ENCODE measurements at places on chromosomes 11 and 22.

DNA sequence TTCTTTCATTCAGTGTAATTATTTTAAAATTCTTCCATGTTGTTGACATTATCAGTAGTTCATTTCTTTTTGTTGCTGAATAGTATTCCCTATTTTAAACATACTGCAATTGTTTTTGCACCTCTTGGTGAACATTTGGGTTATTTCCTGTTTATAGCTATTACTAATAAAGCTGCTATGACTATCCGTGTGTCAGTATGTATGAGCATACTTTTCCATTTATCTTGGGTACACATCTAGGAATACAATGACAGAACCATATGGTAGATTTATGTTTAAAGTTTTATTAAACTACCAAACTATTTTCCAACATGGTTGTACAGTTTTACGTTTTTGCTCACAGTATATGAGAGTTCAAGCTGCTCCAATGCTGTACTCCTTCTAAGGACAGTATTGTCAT is 22.0 kb upstream of the FIBIN start:
- no peak for DNase-seq

DNA sequence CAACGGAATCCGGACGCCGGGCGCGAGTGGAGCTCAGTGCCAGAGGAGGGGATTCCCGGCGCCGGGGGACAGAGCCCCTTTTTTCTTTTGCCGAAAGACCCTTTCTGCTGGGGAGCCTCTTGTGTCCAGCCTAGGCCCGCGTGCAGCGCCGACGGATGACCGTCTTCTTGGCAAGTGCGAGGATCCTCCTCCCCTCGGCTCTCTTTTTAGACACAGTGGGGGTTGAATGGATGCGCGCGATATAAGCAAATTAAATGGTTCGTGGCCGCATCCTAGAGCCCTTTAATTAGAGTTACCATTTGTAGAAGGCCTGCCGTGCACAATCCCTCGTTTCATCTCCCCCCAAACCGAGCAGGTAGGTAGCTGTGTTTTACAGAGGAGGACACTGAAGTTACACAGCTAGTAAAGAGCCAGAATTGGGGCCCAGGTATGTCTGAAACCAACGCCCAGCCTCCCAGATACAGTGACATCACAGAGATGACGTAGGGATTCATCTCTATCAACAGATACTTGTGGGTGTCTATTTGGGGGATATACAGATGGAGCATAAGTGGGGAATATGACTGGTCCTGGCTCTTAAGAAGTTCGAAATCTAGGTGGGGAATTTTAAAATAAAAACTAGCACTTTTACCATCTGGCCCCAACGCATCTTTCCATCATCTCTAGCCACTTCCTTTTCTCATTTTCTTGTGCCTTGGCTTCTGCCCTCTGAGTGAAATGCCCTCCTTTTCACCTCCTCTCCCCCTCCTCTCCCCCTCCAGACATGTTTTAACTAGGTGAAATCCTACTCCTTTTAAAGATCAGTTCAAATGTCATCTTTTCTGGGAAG is 875 bp downstream of the TCP11L1 start:
- peak; percentile 48 for DNase-seq

- DNase-seq = no peak
These were observed 164.0 kb upstream of the CTSC start for GRCh38 chr11:88501541-88501940.

DNA sequence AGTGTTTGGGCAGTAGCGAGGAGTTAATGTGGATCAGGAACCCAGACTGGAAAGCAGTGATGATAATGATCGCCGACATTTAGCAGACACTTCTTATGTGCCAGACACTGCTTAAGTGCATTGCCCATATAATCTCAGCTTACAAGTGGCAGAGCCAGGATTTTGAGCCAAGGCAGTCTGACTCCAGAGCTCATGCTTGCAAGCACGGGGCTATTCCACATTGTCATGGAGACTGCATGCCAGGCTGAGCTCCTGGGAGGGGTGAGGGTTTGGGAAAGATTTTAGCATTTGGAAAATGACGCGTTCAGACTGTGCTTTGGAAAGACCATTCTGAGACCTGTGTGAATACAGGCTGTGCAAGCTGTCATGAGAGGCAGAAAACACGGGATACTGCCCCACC is 302.7 kb downstream of the DDX10 start:
- DNase-seq = no peak

DNA sequence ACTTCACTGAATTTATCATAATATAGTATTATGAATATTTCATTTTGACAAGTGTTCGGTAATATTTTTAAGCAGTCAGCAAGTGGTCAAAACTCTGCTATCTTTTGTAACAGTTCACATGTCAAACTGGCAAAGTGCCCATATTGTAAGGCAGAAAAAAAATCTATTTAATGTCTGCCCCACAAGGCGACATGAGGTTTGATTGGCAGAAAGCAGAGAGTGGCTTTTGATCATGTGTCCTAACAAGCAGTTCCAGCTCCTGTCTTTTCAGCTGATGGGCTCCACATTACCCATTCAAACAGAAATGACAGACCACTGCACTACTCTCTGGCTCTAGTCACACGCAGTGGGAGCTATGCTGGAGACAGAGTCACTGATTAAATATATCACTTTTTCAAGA is 59.0 kb downstream of the SOX6 start:
- DNase-seq = no peak

GRCh38 chr11:2846056-2846455 is 39.5 kb downstream of the CDKN1C start:
- no peak for DNase-seq

- no peak for DNase-seq
These were observed 2.3 kb downstream of the POLR2L start for GRCh38 chr11:839875-840617.

DNA sequence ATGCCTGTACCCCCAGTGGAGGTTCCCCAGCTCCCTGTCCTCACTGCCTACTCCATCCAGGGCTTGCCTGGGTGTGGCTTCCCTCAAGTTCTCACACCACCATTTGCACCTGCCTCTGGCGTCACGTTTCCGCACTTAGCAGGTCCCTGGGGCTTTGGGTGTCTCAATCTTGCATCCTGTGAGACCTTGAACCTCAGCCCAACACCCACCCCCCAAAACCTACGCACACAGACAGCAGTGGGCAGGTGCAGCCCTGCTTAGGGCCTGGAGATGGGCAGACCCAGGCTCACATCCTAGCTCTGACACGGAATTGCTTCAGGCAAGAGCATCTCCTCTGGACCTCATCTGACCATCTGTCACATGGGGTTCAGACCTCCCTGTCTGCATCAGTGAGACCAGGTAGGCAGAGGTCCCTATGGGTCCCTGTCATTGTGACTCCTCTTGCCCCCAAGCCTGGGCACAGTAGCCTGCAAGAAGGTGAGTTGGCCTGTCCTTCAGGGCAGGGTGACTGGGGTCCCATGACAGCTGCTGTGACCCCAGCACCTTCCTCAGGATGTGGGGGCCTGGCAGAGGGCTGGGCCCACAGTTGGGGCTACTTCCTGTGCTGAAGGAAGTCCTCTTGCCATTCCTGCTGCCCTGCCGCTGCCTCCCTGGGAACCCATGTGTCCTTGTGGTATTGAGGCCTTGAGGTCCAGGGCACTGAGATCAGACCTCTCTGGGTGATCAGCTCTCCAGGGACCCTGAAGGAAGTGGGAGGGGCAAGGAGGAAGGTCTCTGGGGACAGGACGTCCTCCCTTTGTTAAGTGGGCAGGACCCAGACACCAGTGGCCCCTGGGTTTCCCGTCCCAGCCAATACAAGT is 2.0 kb downstream of the SIPA1 start:
- peak; percentile 46 for DNase-seq

GRCh38 chr11:100942016-100942415 is 187.6 kb downstream of the PGR start:
- DNase-seq = no peak

DNA sequence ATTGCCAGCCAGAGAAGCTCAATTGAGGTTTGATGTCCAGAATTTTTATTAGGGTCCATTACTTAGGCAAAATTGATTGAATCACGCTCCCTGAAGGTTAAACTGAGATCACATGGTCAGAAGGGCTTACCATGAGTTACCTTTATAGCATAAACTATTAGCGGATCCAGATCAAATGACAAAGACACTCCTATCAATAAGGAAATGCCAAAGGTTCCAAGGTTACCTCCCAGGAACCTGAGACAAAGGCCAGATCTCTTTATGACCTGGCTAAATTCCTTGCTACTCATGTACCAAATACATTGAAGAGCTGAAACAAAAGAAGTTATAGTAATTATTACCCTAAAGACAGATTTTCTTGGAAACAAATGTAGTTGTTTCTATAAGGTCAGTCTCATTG is 27.8 kb upstream of the ANO5 start:
- DNase-seq = no peak

- no peak for DNase-seq
These were observed 375.9 kb downstream of the LUZP2 start for GRCh38 chr11:24872651-24873311.
